ENCODE measurements at places on chromosomes 3 and 15. TPM values are rescaled to one million over a fixed set of nuclear protein-coding genes. Genes with fewer than 3 reads are reported as not detected.

DNA sequence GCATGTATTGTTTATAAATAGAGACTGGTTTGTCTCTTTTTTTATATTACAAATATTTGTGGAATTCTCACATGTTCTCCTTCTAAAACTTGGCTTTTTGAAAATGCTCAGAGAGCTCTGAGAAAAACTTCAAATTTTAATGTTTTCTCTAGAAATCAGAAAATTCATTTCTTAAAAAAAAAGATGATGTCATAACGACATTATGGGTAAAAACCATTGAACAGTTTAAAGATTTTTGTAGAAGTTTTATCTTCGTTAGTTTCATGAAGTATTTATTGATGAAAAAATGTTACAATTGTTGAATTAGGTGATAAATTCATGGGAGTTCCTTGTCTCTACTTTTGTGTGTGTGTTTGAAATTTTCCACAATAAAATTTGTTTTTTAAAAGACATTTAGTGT, 81.3 kb downstream of the SATB1 start:
- DNase-seq, result no peak

GRCh38 chr15:56174649-56175048, 69.0 kb downstream of the RFX7 start:
- no peak for DNase-seq

DNA sequence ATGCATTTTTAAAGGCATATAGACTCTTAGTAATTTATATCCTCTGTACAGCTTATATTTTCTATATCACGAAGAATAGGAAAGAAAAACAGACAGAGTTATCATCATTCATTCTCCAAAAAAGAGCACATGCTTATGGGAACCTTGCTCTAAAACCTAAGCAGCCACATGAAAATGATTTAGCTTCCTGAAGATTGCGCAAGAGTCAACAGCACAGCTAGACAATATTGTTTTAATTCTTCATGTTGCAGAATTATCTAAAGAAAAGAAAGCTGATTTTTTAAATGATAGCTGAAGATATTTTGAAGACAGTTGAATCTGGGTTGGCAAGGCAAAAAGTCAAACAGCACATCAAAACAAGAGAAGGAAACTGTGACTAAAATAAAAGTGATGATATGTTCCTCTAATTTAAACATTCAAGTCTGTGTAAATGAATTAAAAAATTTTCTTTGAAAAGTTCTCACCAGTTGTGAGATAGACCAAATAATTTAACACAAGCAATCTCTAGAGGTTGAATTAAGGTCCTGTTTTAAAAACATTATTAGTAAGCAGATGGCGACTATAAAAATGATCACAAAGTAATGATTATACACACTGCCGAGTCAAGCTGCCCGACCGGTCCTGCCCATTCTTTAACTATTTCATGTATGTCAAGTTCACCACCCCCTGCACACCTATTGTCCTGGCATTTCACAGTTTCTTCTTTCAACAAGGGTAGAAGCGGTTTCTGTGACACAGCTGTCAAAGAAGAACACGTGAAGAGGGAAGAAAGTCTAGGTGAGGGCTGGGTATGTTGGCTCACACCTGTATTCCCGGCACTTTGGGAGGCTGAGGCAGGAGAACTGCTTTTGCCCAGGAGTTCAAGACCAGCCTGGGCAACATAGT, 74.2 kb upstream of the BHLHE40 start:
- DNase-seq, result no peak

DNA sequence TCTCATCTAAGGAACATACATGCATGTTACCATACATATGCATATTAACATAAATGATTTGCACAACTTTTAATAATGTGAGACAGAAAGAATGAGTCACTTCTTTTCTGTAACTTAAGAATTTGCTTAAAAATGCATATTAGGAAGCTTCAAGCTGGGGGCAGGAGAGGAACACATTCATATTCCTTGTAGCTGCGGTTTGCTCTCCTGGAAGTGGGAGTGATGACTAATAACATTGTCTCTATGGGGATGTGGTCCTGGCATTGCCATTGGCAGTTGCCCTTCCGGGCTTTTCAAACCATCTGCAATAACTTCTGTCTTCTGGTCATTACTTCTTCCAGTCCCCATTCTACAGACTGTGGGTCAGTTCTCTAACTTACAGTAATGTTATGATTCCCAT, 15.6 kb downstream of the CHST2 start:
- no peak for DNase-seq

DNA sequence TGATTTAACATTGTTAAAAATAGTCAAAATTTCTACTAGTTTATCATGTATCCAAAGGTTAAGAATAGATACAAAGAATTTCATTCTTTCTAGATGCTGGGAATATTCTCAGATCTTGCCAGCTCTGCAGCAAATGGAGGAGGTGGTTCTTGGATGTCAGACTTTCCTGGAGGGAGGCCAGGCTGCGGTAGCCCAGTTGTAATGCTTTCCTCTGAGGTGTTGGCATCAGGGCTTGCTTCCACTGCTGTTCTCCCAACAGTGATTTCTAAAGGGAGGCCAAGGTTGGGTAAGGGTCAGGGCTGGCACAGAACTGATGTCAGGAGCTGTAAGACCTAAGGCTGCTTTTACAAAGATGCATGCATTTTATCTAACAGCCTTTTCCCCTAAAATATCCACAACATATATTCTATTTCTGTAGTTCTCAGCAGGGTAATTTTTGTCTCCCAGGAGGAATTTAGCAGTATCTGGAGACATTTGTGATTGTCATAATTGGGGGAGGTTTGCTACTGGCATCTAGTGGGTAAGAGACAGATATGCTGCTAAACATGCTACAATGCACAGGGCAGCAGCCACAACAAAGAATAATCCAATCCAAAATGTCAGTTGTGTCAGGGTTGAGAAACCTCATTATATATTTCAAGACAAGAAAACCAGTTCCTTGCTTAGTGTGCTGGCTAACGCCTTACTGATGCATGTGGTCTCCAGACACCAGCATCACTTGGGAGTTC, 42.0 kb upstream of the SPTSSB start:
- no peak for DNase-seq

DNA sequence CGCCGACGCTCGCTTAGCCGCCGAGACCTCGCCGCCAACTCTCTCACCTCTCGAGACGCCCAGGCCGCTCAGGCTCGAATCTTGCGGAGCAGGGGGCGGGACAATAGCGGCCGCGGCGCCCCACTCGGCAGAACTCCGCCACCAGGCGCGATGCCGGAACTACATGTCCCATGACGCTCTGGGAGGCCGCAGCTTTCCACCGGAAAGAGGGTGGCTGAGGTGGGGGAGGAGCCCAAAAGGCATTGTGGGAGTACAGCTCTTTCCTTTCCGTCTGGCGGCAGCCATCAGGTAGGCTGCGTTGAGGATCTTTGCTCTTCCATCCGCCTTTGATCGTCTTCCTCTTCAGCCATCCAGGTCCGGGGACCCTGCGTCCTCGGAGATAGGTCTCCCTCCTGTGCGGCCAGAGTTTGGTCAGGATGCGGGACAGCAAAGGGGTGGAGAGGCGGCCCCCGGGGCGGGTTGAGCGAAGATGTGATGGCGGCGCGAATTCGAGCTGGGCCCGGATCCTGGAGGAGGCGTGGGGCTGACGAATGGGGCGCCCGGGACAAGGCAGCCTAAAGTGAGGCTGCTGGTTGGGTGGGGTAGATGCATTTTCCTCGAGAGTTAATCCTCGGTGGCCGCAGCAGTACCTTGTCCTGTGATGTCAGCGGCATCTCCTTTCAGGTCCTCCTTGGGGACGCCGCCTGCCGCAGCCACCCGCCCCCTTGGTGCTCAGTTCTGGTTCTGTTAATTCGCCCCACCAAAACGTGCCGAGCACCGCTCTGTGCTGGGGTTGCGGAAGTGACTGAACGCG, at the start of the genes NKIRAS1 and RPL15:
NKIRAS1 (minus strand) TSS at position 105 of the 793 bp plus-strand sequence. CDS start 6,086 bp downstream, outside the sequence.
RPL15 (plus strand) TSS at position 247 of the 793 bp plus-strand sequence. CDS start 728 bp downstream, outside the sequence.
- DNase-seq, result no peak

Gene CLN6
- total RNA-seq, result 55.0 TPM

Measured in epithelial cell of proximal tubule (primary cell).